ENCODE measurements at places on chromosomes 7 and 10.

DNA sequence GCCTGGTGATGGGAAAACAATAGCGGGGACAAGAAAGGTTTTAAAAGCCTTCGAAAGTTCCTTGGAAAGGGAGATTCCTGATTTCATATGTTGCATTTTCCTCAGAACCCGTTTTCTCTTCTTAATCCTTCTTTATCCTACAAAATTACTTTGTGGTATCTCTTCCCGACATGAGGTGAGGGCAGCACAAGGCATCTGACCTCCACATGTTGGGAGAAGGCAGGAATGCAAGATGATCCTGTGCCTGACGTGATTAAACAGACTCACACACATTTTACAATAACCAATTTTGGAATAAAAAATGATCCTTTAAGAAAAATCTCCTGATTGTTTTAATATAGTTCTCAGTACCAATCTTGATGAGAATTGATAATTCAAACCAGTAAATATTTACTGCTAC is 153.3 kb upstream of the MKLN1 start:
- DNase-seq, result no peak

GRCh38 chr7:41010967-41011366 is 691.9 kb downstream of the INHBA start:
- no peak for DNase-seq

GRCh38 chr10:3094609-3095036 is 27.3 kb downstream of the PFKP start:
- no peak for DNase-seq

- DNase-seq, result no peak
Observed at GRCh38 chr7:57482-58255, 134.7 kb upstream of the FAM20C start.

GRCh38 chr7:85185424-85186082 is 1.3 kb downstream of the SEMA3D start:
- DNase-seq, result no peak

GRCh38 chr7:75725306-75725705 is 13.4 kb downstream of the HIP1 start:
- DNase-seq, result no peak

DNA sequence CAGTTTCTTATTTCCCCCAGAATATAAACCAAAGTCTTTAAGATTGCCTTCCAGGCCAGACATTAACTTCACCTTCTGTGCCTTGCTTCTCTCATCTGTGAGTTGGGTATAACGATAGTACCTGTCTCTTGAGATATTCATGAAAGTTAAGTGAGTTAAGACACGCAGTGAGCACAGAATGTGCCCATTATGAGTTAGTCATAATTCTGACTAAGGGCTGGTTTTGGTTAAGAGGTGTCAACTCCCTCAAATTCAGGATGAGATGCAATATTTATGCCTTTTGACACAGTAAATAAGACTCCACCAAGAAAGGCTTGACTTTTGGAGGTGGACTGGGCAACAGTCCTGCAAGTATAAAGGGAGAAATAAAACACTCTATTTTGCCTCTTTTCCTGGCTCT is 528.7 kb upstream of the IGFBP3 start:
- DNase-seq, result no peak

DNA sequence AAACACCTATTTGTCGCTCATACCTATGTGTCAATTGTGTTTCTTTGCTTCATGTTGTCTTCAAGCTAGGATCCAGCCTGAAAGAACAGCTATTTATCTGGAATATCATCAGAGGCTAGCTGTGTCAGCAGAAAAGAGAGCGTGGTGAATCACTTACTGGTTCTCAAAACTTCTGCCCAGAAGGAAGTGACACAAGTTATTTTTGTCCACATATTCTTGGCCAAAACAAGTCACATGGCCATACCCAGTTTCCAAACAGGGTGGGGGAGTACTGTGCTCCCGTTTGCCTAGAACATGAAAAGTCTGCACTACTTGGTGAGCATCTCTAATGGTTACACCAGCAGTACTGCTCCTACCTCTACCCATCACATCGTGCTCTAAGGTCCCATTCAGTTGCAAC is 160.9 kb upstream of the CSTF2T start:
- DNase-seq, result no peak

- DNase-seq, result no peak
Observed at GRCh38 chr10:68474021-68474420, 2.2 kb upstream of the DNA2 start.

DNA sequence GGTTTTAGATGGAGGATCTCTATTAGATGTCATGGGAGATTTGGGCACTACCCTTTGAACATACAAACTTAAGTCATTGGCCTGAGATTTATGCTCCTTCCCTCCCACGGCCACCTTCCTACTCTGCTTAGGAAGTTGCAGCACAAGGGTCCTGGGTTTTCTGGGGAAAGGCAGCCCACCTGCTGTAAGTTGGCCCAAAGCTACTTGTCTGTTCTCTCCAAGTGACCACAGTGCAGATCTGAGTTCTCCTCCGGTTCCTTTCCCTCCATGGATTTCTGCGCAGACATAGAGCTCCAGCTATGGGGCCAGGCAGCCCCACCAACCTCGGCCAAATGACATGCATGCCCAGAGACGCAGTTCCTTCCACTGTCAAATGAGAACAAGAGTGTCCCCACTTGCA is 12.8 kb upstream of the C10orf53 start:
- no peak for DNase-seq

GRCh38 chr10:33141251-33141650 is 183.2 kb upstream of the ITGB1 start:
- no peak for DNase-seq

GRCh38 chr7:69246758-69247157 is 351.5 kb upstream of the AUTS2 start:
- DNase-seq, result no peak

GRCh38 chr7:147033641-147034040 is 917.0 kb downstream of the CNTNAP2 start:
- no peak for DNase-seq

GRCh38 chr7:47043304-47043703 is 538.6 kb downstream of the TNS3 start:
- DNase-seq, result no peak
